Ovary (tissue), 10 donors: ENCODE measurements at places on chromosomes 2 and 18. TPM values are rescaled to one million over a fixed set of nuclear protein-coding genes. Genes with fewer than 3 reads are reported as not detected.

DNA sequence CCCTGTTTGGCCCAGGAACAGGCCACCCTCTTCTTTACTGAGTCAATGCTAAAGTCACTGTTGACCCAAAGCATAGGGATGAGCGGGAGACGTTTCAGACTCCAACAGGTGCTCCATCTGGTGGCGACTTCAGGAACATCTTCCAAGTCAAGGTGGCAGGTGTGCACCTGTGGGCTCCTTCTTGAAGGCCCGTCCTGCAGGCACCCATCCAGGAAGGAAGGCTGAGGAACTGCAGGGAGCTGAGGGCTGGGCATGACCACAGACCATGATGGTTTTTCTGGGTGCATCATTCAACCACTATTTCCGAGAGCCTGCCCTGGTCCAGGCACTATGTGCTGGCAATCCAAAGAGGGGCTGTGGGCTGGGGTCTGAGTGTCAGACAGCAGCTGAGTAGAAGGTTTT lies 142.8 kb downstream of the NDUFA10 start:
- DNase-seq: peak; percentile 51

- DNase-seq: no peak
Measured at GRCh38 chr2:11904029-11904428, 157.6 kb downstream of the LPIN1 start.

DNA sequence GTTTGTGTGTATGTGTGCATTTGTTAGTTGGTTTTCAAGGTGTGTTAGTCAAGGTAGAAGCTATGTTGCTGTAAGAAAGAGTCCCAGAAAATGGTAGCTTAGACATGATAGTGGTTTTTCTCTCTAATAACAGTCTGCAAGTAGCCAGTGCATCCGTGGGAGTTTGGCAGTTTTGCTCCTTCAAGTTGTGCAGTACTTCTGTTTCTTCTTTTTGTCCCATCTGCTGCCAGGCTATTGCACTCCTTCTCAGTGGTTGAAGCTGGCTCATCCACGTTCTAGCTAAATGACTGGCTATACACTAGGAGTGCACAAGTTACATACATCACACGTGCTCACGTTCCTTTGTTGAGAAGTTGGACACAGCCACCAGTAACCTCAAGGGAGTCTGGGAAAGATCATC lies 134.7 kb downstream of the ASXL3 start:
- DNase-seq: no peak

DNA sequence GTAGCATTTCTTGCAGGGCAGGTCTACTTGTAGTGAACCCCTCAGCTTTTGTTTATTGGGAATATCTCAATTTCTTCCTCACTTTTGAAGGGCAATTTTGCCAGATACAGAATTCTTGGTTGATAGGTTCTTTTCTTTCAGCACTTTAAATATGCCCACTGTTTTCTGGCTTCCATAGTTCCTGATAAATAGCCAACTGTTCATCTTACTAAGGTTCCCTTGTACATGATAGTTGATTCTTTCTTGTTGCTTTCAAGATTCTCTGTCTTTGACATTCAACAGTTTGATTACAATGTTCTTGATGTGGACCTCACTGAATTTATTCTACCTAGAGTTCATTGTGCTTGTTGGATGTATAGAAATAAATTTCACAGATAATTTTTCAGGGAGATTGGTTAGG lies 148.0 kb upstream of the MAPRE2 start:
- no peak for DNase-seq

- DNase-seq: peak; percentile 8
Measured at GRCh38 chr2:28617502-28618184, 121.8 kb downstream of the PLB1 start.

GRCh38 chr2:159080641-159081040 lies 112.2 kb downstream of the TANC1 start:
- no peak for DNase-seq

DNA sequence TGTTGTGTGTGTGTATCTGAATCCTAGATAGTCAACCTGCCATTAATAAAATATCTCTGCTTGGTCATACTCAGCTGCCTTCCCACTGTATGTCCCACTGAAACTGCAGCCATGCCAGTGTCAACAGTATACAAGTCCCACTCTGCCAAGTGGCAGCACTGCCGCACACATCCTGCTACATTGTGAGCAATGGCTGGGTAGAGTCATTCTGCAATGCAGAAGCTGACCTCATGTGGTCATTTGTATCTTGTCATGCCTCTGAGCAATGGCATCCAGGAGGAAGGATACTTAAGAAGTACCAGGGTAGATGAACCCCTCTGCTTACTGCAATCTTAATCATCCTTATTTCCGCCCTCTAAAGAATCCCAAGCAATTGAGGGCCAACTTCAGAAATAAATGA lies 302.2 kb upstream of the DDX18 start:
- DNase-seq: no peak

- peak; percentile 53 for DNase-seq
Measured at GRCh38 chr2:66443979-66444861, 9.3 kb downstream of the MEIS1 start.

DNA sequence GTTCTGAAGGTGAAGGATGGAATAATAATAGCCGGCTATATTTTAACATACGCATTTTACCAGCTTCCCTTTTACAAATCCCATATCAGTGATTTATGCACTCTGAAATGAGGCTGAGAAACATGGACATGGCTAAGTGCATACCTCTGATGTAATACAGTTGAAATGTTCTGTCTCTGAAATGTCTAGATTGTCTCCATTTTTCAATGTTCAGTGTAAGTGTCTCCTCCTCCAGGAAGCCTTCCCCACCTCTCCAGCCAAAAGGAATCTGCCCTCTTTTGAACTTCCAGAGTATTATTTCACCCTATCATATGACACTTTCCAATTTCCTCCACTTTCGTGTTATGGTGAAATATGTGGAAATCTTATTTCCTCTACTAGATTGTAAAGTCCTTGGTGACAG lies 29.5 kb upstream of the ME2 start:
- no peak for DNase-seq

DNA sequence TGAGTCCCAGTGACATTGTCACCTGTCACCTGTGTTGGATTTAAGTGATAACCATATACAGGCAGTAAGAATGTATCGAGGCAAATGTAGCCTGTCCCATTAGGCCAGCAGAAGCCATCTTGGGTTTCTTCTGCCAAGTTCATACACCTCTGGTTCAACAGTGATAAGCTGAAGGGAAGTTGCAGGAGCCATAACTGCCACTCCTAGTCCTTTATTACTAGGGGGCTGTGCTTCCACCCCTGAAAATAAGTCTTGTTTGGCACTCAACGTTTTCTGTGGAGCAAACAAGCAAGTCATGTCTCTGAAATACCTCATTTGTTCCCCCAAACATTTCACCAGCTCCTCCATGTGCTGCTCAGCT lies 58.1 kb upstream of the ALPP start:
- DNase-seq: no peak

- DNase-seq: no peak
Measured at GRCh38 chr2:188410504-188411235, 119.0 kb downstream of the GULP1 start.

GRCh38 chr2:23541503-23542229 lies 156.7 kb downstream of the KLHL29 start:
- DNase-seq: no peak

- no peak for DNase-seq
Measured at GRCh38 chr18:54924948-54925347, 34.3 kb downstream of the CCDC68 start.

DNA sequence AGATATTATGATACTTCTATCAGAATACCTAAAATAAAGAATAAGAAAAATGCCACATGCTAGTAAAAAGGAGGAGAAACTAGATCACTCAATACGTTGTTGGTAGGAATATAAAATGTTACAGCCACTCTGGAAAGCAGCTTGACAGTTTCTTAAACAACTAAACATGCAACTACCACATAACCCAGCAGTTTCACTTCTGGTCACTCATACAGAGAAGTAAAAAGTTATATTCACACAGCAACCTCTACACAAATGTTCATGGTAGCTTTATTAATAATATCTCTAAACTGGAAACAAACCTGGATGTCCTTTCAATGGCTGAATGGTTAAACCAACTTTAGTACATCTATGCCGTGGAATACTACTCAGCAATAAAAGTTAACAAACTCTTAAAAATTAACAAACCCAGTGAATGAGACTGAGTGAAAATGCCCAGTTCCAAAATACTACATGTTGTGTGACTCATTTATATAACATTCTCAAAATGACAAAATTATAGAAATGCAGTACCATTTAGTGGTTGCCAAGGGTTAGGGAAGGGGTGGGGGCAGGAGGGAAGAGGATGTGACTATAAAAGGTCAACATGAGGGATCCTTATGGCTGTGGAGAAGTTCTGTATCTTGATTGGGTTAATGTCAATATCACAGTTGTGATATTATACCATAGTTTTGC lies 124.1 kb downstream of the MMADHC start:
- DNase-seq: no peak

DNA sequence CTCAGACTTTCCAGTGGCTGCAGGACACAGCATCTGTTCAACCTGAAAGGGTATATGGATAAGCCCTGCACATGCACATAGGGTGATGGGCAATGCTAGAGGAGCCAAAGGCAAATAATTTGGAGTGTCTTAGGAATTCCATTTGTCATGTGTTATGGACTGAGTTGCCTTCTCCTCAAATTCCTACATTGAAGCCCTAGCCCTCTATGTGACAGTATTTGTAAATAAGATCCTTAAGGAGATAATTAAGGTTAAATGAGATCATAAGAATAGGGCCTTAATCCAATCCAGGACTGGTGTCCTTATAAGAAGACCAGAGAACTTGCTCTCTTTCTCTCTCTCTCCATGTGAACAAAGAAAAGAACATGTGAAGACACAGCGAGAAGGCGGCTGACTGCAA lies 42.9 kb upstream of the CREG2 start:
- no peak for DNase-seq

- no peak for DNase-seq
Measured at GRCh38 chr2:239360008-239360407, 40.8 kb downstream of the HDAC4 start.

GRCh38 chr2:166614503-166614902 lies 120.5 kb upstream of the SCN7A start:
- no peak for DNase-seq

- DNase-seq: no peak
Measured at GRCh38 chr2:150873396-150873772, 385.9 kb upstream of the RND3 start.

GRCh38 chr2:51903728-51904127 lies 871.8 kb upstream of the NRXN1 start:
- no peak for DNase-seq

DNA sequence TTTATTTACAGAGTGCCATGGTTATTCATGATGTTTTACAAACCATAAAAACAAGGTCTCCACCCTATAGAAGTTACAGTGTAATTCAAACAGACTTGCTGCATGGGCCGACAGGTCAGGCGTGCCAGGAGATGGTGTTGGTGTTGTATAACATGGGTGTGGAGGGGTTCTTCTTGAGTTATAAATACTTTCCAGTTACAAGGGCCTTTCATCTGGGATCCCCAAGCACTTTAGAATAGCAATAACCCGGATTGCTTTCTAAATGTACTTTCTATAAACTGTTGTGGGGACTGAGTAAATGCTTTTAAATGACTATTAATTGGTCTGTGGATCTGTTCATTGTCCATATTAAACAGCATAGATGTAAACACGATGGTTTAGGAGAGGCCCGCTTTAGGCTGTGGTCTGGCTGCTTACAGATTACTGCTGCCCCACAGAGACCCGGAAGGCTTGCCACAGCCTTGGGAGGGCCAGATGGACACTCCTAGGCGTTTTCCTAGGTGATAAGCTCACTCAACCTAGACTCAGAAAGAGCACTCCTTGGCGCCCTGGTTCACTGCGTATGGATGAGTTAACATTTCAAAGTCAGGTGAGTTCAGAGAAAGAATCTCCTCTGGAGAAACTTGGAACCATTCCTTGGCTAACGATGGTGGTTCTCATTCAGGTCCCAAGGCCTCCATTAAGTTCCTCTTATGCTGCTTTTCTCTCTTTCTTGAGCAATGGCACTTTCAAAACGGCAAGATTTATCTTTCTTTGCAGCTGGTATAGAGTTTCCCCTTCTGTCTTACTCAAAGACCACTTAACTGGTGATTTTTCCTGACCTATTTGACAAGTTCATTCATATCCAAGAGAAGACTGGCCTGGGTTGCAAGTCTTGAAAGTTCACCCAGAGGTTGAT lies 3.6 kb upstream of the KIAA2012 start:
- DNase-seq: no peak

GRCh38 chr2:145366341-145366740 lies 846.4 kb upstream of the ZEB2 start:
- DNase-seq: no peak

DNA sequence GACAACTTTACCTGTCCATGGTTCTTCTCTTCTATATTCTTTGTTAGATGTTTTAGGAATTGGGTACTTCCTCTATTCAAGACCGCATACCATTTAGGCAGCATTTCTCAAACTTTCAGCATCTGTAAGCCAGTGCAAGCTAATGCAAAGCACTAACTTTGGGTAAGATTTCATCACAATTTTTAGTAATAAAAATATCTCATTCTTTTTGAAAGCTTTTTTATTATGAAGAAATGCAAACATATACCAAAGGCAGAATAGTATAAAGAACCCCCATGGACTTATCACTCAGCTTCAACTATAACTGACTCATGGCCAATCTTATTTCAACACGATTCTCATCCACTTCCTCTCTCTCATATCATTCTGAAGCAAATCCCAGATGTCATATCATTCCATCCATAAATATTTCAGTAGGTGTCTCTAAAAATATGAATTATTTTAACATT lies 32.9 kb downstream of the INO80C start:
- DNase-seq: no peak

DNA sequence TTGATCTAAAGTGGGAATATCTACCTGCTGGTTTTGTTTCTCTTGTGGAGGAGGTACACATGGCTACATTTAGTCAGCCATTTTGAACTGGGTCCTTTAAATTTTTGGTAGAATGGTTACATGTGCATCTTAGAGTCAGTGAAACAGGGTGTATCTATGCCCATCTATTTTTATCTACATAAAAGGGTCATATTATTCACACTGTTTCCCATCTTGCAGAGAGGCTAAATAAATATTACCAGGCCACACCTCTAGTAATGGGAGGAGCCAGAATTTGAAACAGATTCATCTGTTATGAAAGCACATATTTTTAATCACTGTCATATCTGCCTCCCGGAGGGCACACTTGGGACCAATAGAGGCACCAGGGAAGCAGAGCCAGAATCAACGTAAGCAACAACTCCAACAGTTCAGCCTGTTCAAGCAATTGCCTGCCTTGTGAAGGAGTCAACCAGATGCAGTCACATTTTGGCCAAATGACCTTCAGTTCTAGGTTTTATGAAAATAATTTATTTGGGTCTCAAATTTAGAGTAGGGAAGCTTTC lies 376.8 kb downstream of the TSN start:
- no peak for DNase-seq

LRATD1 gene
- total RNA-seq: 12.4 TPM

C2orf66 gene
- not detected for total RNA-seq

ADGRF3 gene
- not detected for total RNA-seq

MROH2A gene
- not detected for total RNA-seq

STPG4 gene
- total RNA-seq: not detected

ZSWIM2 gene
- total RNA-seq: not detected

ROCK1 gene
- 43.5 TPM for total RNA-seq

IKZF2 gene
- 7.4 TPM for total RNA-seq

NDUFAF7 gene
- 15.0 TPM for total RNA-seq

RAD51AP2 gene
- total RNA-seq: 0.05 TPM

VWA3B gene
- 1.1 TPM for total RNA-seq

ANKRD29 gene
- total RNA-seq: 15.6 TPM

LRRTM4 gene
- not detected for total RNA-seq

PPM1G gene
- 27.2 TPM for total RNA-seq

CPO gene
- not detected for total RNA-seq
